ENCODE measurements at places on chromosomes 11 and 22.

DNA sequence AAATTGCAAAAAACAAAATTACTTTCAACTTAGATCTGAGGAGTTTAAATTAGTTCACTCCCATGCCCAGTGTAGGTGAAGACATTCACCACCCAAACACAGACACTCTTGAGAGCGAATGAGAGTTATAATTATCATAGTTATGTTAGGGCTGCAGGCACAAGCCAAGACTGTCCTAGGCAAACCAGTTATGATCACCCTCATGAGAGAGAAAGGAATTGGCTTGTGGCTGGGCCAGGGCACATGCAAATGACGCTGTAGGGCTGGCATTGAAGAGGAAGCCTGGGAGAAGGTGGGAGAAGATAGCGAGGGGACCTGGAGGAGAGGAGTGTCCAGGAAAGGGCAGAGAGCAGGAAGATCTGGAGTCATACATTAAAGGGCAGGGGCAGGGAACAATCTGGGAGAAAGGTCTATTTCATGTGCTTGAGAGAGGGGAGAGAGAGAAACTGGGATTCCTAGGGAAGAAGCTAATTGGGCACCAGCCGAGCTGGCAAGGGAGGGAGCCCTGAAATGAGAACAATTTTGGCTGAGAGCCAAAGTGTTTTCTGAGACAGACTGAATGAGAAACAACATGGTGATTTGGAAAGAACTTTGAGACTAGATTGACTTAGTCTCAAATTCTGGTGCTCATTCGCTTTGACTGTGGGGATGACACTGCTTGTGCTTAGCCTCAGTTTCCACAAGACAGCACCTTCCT, 279.9 kb downstream of the KIRREL3 start:
- no peak for DNase-seq

GRCh38 chr11:20474882-20475517, 87.5 kb downstream of the PRMT3 start:
- no peak for DNase-seq

DNA sequence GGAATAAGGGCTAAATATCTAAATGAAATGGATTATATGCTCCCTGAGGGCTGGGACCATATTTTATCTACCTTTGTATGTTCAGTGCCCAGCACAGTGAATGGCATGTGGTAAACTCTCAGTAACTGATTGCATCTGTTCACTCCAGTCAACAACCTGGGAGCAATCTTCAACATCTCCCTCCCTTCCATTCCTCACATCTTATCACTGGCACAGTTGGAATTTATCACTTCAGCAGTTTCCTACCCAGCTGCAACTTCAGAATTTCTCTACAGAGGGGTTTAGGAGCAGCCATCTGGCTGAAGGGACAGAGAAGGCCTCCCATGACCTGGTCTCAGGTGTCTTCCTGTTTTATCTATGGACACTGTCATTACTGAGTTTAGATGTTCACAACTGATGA, 9.8 kb upstream of the SIK2 start:
- no peak for DNase-seq

DNA sequence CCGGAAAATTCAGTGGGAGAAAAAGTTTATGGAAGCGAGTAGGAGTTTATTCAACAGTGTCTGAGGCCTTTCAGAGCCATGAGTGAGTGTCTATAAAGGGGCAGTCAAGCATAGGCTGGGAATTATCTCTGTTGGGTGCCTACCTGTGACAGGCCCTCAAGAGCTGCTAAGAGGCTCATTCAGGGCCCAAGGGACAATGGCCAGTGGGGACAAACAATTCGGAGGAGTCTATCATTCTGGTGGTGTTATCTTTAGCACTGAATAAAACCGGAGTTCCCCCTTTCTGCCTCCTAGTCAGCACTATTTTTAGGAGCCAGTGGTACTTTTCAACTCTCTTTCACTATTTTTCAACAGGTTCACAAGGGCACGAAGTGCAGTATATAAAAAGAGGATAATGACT, 89.5 kb upstream of the HTATIP2 start:
- DNase-seq: no peak
